ENCODE measurements at places on chromosomes 16 and 17.

DNA sequence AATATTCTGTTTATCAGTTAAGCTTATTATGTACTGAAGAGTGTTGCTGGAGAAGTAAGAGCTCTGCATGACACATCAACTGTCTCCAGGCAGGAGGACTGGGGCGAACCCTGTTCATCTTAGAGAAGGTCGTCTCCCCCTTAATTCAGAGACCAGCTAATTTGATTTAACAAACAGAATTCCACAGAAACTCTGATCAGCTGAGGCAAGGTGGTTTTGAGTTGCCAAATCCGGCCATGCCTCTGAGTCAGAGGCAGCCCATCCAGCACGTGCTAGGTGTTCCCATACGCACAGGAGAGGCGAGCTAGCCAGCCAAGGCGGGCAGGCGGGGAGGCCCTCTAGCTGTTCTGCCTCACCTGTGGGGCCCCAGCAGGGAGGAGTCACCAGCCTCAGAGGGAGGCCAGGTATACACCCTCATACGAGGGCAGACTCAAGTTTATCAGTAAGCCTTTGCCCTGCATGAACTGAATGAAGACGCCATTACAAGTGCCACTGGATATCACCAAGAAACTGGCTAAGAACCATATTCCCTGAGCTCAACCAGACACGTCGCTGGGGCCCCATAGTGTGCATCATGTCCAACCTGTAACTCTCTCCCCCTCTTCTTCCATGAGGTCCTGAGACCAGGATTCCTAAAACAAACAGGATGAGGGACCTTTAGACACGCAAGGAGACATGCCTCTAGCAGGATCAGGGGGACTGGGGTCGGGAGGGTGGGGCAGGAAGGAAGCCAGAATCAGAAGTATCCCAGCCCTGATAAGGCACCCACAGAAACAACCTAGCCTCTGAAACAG lies 25.7 kb downstream of the STAT5A start:
- DNase-seq: no peak

- no peak for DNase-seq
Measured at GRCh38 chr16:554640-555365, 5.4 kb upstream of the PRR35 start.

DNA sequence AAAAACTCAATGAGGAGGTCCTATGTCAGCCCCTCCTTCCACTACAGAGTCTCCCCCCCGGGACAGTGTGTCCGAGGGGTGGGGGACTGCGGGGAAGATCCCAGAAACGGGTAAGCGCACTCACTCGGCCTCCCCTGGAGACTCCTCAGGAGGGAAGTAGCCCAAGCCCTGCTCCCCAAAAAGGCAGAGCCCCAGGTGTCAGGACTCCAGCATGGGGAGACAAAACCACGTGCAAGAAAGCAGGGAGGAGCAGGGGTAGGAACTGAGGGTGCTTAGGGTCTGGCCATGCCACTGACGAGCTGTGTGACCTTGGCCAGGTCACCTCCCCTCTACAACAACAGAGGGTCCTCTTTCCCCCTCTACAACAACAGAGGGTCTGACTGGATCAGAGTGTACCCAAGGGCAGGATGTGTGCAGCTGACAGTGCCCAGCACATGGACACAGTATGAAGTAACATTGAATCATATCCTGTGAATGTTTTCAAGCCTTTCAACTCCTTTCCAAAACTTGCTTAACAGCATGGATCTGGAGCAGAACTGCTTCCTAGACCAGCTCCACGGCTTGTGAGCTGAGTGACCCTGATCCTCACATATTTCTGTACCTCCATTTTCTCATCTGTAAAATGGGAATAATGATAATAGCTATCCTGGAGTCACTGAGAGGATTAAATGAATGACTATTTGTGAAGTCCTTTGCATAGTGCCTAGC lies 2.1 kb upstream of the NAGS start:
- DNase-seq: no peak

DNA sequence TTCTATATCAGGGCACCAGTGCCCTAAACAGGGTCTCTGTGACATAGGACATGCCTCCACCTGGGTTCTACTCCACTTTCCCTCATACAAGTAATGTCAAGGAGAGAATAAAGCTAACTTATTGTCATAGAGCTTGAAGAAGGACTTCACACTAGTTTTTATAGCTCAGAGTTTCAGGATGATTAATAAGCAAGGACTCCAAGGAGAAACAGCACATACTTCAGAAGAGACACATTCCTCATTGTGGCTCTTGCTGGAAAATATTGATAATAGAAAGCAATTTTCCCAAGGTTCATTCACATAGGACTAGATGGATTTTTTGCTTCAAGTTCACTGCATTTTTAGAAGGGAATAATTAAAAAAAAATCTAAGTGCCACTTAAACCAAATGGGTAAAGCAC lies 133.3 kb downstream of the CA10 start:
- DNase-seq: no peak

DNA sequence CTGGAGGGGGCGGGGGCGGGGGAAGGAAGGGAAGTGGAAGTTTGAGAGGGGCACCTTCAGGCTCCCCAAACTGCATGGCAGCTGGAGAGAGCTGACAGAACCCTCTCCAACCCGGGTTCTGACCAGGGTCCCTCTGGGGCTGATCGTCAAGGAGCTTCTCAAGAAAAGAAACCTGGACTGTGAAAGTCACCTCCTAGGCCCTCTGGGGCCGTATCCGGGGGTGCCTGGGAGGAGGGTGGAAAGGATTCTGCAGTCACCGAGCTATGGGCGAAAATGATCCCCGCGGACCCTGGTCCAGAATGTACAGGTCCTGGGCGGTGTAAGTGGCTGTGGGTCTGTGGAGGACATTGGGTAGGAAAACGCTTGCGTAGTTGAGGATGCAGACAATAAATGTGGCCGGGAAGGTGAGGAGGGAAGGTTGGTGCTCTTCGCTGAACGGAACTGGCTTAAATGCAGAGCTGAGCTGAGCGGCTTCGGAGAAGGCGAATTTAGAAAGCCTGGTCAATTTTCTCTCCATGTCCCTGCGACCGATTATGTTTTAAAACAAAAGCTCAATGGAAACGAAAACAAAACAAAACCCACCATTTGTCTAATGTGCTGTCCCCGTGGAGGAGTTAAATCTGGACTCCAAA lies 3.6 kb upstream of the LHX1 start:
- DNase-seq: no peak

DNA sequence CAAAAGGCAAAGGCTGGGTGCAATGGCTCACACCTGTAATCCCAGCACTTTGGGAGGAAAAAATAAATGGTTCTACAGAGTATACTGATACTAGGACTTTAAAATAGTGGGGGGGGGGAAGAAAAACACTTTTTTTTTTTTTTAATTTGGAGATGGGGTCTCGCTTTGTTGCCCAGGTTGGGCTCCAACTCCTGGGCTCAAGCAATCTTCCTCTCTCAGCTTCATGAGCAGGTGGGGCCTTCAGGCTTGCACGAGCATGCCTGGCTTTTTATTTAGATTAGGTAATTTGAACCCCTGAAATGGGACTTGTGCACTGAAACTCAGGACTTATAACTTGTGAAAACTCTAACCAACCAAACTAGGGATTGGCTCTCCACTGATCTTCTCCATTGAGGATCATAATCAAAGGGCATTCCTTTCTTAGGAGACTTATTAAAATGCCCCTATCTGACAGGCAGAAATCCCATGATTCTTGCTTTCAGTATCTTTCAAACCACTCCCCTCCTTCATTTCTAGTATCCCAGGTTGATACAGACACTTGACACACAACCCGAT lies 16.9 kb downstream of the GRB2 start:
- DNase-seq: no peak

- DNase-seq: no peak
Measured at GRCh38 chr17:30950669-30951399, 20.0 kb upstream of the RNF135 start.

DNA sequence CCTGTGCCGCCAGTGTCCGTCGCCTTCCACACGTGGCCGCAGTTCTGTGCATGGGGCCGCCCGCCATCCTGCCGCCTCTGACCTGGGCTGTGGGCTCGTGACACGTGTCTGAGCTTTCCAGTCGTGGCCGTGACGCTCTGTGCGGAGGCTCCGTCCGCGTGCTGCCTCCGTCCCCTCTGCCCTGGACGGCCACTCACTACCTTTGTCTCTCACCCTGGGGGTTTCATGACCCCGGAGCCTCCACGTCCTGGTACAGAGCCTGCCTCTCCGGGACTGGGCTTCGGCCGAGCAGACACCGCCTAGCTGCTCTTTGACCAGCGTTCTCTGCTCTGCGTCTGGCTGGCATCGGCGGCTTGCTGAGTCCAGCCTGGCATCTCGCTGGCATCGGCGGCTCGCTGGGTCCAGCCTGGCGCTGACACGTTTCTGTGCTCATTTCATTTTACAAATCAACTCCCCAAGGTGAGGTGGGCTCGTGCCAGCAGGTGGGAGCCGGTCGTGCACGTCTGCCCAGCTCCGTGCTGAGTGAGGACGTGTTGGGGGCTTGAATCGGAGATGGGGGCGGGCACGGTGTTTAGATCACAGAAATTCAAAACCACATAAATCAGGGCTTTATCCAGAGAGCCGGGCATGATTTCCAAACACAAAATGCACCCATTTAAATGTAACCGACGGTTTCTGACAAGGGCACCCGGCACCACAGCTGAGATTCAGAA lies 44.3 kb upstream of the GNG13 start:
- no peak for DNase-seq

DNA sequence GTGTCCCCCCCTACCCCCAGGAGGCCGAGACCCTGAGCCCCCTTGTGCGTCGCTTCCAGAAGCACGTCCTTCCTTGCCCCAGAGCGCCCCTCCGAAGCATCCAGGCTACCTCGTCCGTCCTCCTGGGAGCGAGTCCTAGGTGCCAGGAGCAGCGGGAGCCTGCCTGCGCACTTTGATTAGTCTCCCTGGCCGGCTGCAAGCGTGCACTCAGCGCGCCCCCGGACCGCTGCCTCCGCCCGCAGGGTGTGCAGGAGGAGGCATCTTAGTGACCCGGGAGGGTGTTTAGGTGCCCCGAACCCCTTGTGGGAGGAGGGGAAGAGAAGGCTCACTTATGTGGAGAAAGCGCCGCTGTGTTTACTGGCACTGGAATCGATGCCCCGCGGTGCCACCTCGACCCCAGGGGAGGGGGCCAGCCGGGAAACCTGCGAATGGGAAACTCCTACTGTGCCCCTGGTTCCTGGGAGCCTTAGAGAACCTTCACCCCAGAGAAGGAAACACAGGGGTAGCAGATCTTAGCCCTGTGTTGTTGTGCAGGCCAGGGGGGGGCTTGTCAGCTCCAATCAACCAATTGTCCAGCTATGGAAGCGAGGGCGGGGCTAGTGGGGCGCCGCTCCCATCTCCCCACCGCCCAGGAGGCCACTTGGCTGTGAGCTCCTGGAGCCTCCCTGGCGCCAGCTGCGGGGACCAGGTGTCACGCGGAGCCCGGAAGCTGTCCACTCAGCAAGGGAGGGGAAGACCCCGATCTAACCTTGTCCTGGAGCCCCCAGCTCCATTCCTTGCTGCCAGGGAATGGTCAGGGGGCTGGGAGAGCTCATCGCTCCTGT lies 922.8 kb upstream of the EEF2KMT start:
- DNase-seq: no peak

DNA sequence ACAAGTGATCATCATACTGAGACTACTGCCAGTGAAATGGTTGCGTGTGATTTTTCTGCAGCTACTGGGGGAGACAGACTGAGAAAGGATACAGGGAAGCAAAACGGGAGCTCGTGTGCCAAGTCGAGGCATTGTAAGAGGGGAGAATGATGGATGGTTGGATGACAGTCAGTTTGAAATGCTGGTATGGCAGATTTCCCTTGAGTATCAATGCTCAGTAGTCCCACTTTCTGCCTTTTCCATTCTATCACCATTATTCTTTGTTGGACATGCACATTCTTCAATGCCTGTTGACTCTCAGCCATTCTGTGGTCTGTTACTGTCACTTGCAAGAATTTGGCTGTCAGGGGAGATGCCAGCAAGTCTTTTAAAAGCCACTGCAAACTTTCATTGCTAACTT lies 510.6 kb upstream of the RBFOX1 start:
- DNase-seq: no peak
